MCF 10A (cell line): ENCODE measurements at places on chromosomes 11 and 22.

DNA sequence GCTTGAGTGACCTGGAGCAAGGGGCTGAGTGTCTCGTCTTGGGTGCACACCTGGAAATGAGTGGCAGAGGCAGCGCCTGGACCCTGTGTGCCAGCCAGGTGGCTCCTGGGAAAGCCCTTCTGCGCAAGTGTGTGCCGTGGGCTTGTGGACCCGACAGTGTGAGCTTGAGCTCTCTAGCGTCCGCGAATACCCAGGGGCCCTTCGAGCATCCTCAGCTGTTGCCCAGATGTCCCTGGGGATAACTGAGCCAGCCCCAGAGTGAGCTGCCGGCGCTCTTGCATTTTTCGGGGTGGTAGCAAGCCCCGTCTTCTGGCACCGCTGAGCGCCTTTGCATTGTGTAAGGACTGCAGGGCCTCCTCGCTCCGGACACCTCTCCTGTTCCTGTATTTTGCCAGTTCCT is 399.2 kb downstream of the TBC1D22A start:
- no peak for DNase-seq

DNA sequence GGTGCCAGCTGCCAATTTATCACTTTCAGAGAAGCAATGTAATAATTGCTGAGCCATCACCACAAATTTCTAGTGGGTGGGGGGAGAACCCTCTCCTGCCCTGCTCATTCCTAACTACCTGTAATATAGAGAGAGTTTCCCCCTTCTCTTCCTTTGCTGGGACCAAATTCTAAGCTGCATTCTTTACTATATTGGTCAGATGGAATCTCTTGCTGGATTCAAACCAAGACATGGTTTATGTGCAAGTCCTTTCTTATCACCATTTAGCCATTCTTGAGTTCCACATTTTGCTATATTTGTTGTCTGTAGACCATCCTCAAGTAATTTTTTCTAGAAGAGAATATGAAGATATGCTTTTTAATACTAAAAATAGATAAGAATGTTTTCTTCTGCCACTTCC is 452.1 kb downstream of the MN1 start:
- DNase-seq, result no peak

DNA sequence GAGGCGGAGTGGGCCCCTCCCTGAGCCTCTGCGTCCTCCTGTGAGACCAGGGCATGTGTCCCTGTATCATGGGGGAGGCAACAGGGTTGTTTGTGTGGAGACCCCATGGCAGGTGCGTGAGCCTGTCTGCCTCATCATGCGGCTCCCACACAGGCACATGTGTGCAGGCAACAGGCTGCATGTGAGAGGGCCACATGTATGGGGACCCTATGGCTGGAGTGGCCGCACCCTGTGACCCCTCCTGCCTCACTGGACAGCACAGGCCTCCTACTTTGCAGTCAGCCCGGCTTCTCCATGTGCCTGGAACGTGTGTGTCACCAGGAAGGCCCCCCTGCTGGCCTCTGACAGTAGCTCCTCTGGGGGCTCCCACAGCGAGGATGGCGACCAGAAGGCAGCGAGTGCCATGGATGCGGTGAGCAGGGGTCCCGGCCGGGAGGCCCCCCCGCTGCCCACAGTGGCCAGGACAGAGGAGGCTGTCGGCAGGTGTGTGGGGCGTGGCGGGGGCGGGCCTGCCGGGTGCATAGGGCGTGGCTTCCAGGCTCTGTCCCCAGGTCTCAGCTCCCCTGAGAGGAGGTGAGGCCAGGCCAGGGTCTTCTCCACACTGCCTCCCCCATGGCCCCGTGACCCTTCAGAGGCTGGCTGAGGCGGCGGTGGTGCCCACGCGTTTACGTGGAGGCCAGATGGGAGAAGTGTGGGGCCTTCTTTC is 34.1 kb downstream of the SBF1 start:
- DNase-seq, result no peak

DNA sequence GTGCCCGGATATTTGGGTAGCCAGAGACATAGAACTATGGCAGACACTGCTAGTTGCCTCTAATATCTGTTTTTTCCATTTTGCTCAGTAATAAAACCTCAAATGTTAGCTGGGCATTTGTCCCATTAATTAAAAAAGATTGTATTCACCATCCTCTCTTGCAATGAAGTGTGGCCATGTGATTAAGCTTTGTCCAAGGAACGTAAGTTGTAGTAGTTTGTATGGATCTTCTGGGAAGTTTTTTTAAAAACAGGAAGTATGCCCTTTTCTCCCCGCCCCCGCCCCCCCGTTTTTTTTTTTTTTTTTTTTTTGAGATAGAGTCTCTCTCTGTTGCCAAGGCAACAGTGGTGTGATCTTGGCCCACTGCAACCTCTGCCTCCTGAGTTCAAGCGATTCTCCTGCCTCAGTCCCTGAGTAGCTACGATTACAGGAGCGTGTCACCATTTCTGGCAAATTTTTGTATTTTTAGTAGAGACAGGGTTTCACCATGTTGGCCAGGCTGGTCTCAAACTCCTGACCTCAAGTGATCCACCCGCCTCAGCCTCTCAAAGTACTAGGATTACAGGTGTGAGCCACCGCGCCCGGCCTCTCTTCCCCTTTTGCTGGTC is 1.7 kb upstream of the TMEM135 start:
- no peak for DNase-seq

DNA sequence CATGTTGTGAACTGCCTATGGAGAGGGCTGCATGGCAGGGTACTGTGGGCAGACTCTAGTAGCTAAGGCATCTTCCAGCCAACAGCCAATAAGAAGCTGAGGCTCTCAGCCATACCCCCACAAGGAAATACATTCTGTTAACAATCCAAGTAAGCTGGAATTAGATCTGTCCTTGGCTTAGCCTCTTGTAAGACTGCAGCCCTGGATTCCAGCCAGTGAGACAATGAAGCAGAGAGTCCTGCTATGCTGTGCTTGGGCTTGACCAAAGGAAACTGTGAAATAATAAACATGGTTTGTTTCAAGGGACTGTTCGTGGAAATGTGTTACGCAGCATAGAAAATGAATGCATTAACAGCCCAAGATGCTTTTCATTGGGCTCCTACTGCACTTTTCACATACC is 1097.4 kb upstream of the CCDC90B start:
- DNase-seq, result no peak

GRCh38 chr11:2123628-2123960 is 15.6 kb downstream of the IGF2 start:
- DNase-seq, result no peak

DNA sequence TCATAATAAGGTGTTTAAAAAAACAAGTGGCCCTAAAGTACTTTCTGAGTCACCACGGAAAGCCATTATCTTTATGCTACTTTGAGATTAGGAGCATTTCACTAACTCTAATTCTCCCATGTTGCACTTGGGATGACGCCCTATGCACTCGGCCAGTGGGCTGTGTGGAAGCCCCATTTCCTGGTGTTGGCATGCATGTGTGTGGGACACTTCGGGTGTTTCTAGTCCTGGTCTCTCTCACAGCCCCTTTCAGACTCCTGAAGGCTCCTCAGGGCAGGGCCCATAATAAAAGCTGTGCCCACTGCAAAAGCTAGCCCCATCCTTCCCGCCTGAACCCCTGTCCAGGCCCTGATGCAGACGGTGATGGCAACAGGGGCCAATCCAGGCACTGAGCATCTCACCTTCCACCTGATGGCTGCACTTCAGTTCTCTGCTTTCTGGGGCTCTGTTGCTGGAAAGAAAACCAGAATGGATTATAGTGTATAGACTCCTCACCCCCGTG is 14.9 kb upstream of the FXYD2 start:
- DNase-seq, result no peak
